ENCODE measurements at places on chromosomes 5 and 9.

DNA sequence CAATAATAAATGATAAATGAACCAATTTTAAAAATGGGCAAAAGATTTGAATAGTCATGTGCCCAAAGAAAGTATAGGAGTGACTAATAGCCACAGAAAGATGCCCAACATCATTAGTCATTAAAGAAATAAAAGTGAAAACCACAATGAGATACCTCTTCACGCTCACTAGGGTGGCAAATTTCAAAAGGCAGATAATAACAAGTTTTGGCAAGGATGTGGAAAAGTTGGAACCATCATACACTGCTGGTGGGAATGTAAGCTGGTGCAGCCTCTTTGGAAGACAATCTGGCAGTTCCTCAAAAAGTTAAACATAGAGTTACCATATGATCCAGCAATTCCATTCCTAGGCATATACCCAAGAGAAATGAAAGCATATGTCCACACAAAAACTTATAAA, 1819.8 kb downstream of the MAT2B start:
- no peak for DNase-seq

DNA sequence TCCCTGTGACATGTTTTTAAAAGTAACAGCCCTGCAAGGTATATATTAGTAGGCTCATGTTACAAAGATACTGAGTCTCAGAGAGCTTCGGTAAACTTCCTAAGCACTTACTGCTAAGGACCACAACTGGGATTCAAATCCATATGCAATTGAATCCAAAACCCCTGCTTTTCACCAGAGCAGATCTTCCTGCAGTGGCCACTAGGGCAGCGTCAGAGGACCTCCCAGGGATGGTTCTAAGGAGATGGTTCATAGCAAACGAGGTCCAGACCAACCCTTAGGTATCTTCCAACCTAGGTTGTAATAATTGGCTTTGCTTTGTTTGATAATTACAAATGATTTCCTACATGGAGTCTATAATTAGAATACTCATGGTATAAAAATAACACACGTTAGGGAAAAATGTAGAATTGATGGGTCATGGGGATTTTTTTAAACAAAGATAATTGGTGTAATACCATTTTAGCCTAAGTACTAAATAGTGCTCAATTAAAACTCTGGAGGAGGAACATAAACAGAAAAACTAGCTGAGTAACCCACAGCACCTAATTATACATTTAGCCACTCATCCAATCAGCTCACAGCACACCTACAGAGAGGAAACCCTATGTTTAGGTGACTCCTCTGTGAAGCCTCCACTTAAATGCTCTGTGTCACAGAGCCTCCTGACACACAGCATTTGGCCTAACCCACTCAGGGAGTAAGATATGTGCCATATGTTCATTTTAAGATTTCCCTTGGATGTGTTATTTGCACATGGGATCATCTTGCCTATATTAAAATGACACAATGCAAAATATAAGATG, 10.0 kb upstream of the CAST start:
- no peak for DNase-seq

DNA sequence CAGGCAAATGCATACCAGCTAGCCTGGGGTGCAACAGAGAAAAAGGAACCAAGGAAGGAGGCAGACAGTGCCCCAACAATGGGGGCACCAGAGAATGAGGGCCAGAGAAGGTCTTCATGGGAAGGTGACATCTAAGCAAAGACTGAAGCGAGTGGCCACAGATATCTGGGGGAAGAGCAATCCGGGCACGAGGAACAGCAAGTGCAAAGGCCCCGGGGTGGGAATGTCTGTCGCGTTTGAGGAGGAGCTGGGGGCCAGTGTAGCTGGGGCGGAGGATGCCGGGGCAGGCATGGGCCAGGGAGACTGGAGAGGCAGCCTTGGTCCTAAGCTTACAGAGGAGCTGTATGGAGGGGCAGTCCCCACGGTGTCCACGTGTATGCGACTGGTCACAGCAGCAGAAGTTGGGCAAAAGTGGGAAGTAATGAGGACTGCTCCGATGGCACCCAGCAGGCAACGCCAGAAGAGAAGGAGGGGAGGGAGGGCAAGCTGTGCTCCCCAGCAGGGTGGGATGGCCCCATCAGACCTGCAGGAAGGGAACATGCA, 19.1 kb downstream of the EEIG1 start:
- no peak for DNase-seq

- DNase-seq = no peak
Observed at GRCh38 chr5:165349735-165350134, 1844.3 kb downstream of the MAT2B start.

GRCh38 chr9:108467653-108468324, 388.0 kb downstream of the ACTL7B start:
- DNase-seq = no peak

DNA sequence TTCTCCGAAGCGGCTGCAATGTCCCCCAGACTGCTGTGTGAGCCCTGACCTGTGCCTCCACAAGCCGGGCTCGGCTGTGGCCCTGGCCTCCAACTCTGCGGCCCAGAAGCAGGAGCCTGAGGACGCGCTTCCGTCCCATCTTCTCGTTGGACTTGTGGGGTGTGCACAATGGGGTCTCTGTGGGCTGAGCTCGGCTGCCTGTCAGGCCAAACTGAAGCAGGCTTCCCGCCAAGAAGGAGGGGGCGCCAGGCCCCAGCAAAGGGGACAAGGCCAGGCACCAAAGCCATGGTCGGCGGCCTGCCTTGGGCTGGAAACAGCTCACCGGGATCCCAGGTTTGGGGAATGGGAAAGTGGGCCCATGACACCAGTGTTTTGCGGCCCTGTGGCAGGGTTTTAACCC, 4.1 kb downstream of the NOTCH1 start:
- DNase-seq = no peak

DNA sequence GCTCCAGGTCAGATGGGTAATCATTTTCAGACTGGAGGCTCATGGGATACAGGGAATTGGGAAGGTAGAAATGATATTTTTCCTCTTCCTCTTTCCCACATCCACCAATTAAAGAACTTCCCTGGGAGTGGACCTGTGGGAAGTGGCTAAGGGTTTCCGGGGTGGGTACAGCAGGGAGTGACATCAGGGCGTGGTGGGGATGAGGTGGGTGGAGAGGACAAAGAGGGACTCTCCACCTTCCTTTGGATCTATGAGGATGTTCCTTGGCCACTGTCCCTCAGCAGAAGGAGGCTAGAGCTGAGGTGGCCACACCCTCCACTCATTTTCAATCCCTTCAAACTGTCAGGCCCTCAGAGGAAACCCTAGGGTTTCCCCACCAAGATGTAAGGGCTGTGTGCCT, 54.7 kb downstream of the IRF1 start:
- DNase-seq = no peak

DNA sequence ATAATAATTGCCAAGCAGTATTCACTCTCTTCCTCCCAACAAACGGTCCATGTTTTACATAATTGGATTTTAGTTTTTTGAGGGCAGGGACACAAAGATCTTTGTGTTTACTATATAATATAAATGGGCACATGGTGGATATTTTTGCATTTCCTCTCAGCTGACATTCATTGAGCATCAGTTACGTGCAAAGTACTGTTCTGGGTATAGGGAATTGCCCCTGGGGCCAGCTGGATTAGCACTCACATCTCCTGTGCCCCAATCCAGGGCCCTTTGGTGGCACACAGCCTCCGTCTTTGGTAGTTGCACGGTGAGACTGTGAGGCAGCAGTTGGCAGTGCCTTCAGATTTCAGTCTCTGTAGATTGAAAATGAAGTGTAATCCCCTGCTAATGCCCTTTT, 1.6 kb downstream of the TDRD7 start:
- no peak for DNase-seq

DNA sequence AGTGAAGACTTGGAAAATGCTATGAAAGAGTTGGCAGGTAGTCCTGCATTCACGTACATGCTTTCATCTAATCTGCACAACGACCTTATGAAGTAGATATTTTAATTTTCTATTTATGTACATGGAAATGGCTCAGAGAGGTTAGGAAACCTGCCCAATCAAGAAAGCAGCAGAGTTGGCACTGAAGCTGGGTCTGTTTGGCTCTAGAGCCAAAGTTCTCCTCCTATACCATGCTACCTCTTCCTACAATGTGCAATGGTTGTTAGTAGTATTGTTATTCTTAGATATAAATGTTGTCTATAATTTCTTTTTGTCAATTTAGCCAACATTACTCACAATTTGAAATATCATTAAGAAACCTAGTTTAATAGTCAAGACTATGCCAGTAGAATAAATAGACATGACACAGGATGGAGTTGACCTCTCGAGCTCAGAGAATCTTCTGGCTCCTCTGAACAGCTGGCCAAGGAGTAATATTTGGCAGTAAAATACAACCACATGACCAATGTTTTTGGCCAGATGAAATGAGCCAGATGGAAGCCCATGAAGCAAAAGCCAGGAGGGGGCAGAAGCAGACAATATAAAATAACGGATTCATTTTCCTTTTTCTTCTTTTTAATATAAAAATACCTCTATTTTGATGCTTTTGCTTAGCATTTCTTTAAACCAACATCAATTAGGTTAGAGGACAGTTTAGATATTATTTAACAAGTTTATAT, 542.3 kb downstream of the PDE4D start:
- no peak for DNase-seq

DNA sequence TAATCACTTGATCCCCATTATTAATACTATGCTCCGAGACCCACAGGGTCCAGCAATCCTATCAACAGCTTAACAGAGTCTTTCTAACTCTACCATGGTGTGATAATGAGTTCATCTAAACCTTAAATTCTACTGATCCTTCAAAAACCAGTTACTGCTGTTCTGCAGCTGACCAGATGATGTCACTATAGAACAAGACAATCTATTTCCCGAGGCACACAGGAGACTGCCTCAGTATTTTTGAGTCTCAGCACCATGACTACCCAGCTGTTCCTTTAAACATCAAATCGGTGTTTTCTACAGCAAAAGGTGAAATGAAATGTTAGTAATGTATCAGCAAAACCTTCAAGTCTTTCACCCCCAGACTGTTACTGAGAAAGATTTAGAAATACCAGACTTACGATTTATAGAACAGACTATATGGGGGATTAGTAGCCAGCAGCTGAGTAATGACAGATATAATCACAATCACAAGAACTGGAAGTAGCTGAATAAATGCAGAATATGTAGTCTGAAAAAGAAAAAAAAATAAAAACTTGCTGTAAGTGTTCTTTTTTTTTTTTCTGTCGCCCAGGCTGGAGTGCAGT, 16.9 kb downstream of the DNAJC18 start:
- peak; percentile 66 for DNase-seq

- DNase-seq = no peak
Observed at GRCh38 chr5:61322738-61323725, 9.0 kb upstream of the ZSWIM6 start.

DNA sequence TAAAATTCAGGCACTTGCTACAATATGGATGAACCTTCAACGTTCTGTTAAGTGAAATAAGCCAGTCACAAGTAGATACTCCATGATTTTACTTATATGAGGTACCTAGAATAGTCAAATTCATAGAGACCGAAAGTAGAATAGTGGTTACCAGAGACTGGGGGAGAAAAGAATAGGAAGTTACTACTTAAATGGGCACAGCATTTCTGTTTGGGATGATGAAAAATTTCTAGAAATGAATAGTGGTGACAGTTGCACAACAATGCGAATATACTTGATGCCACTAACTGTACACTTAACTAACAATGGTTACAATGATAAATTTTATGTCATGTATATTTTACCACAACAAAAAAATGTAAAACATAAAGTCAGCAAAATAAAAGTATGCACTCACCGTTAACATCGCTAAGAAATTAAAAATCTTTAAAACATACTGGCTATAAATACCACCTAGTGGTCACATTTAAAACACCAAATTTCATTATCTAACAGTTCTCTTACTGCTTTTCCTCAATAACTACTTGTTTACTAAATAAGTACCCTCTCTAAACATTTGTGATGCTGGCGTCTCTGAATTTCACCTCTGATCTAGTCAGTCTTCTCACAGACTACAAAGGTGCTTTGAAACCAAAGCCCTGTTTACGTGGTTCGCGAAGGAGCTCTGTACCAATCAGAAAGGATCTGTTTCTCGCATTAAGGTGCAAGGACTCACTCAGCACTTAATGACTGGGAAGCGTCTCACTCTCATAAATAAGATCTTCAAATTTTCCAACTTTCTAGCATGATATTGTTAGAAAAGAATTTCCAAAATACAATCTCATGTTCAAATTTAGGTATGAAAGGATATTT, 22.7 kb downstream of the KIF3A start:
- no peak for DNase-seq

DNA sequence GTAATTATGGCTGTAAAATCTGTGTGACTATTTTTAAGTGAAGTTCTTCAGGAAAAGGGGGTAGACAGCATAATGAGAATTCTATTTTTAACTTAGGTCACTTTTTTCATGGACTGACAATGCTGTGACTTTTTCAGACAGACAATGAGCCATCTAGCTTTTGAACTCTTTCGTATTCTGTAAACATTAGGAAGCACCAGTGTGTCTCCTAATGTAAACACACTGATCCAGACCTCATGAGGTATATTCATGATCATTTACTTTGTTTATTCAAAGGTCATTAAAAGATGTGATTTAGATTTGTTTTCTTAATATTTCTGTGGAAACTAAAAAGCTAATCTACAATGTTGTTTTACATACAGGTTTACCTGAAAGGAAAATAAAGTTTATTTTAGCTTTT, 352.6 kb downstream of the ADGRV1 start:
- DNase-seq = no peak
